Naive thymus-derived CD8-positive, alpha-beta T cell (primary cell): ENCODE measurements at places on chromosomes 16 and 17.
A peak's percentile ranks its signal among the peaks of the same experiment; 100 is the strongest.

GRCh38 chr17:75487351-75488070 lies 27.8 kb downstream of the CASKIN2 start:
- peak; percentile 70 for DNase-seq

GRCh38 chr17:45848405-45848804 lies 3.7 kb downstream of the SPPL2C start:
- no peak for DNase-seq

- DNase-seq, result no peak
These were observed 26.6 kb downstream of the IQCK start for GRCh38 chr16:19744670-19745069.

DNA sequence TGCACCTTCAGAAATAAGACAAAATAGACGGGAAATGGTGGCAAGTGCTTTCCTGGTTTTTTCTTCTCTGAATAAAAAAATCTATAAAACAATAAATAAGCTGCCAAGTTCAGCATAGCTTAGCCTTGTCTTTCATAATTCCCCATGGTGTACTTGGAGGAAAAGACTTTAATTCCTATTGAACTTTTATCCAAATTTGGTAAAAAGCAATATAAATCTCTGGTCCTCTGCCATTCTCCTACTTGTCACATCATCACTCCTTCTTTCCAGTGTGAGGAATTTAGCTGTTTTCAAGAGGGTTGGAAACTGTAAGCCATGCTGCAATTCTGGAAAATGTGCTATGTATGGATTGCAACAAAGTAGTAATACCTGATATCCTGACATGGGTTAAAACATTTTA lies 551.8 kb upstream of the KIF2B start:
- DNase-seq, result no peak

GRCh38 chr17:82876149-82876548 lies 36.3 kb upstream of the ZNF750 start:
- DNase-seq, result no peak

- no peak for DNase-seq
These were observed 178.8 kb downstream of the MAP2K6 start for GRCh38 chr17:69593351-69593715.

DNA sequence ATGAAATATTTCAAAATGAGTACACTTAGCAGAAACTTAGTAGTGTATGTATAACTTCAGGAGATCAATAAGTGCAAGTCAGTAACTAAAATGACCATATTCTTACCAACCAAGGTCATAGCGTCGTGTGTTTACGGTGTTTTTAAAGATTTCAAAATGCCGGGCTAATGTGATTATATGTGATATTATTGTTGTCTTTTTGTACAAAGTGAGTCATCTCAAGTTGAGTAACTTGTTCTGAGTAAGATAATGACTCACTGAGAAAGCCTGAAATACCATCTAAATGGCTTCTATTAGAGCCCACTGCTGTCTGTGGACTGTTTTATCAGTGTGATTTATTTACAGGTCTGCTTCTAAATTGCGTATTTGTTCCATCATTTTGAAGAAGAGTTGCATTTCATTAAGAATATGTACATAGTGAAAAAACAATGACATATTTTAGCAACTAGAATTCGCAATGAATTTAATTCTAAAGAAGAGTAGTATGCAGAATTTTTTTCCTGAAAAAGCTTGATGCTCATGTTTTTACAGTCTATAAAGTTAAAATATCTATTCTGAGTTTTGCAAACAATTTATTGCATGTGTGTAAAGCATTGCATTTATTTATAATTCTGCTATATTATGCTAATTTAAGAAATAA lies 12.7 kb downstream of the KRT12 start:
- DNase-seq, result no peak

GRCh38 chr17:50047488-50048126 lies 8.3 kb upstream of the ITGA3 start:
- no peak for DNase-seq

- no peak for DNase-seq
These were observed 1.3 kb downstream of the ERBB2 start for GRCh38 chr17:39701012-39701783.

- no peak for DNase-seq
These were observed 148.0 kb upstream of the TNRC6C start for GRCh38 chr17:77810536-77810935.

- DNase-seq, result no peak
These were observed 17.9 kb downstream of the CCDC57 start for GRCh38 chr17:82194765-82195164.

DNA sequence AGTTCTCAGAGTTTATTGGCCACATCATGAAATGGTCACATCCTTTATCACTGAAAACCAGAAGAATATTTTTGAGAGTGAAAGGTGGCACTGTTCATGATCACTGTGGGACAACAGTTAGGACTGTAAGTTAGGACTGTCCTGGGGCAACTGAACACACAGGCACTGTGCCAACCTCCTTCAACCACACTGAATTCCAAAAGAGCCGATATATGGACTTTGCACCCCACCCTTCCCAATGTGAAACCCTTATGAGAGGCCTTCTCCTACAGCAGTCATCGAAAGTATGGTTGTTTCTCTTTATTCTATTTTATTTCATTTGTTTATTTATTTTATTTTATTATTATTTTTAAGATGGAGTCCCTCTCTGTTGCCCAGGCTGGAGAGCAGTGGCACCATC lies 353.5 kb downstream of the TOX3 start:
- no peak for DNase-seq

GRCh38 chr17:63931981-63932561 lies at the start of gene CD79B:
Gene CD79B (minus strand): TSS chr17:63932331. CDS start chr17:63932261, 70 bp downstream.
- DNase-seq, result peak; percentile 11

GRCh38 chr16:80015566-80015965 lies 415.0 kb upstream of the MAF start:
- no peak for DNase-seq

DNA sequence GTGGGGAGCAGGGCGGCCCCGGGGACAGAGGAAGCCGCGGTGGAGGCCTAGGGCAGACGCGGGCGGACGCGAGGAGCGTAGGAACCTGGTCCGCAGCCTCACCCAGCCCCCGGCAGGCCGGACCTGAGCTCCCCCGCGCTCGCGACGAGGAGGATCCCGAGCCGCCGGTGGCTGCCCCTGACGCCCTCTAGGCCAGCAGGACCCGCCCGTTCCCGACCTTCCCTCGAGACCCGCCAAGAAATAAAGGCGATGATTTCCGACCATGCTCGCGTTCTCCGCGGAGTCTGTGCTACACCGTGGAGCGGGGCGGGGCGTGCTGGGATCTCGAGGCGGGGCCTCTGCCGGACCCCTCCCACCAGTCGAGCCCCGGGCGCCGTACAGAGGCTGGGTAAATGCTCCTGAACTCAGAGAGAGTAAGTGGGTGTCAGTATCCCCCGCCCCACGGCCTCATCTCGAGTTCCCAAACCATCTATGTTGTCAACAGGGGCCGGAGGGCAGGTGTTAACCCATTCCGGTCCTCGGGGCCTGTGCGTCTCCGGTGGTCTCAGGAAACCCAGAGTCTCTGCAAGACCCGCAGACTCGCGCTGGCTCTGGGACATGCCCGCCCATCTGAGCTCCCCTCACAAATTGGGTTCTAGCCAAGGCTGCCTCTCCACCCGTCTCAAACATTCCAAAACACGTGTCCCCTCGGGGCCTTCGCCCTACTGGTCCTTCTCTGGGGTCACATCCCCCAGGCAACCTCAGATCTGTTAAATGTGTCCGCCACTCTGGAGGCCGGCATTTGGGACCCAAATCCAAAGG lies 13.7 kb downstream of the SYCE1L start:
- DNase-seq, result peak; percentile 75

DNA sequence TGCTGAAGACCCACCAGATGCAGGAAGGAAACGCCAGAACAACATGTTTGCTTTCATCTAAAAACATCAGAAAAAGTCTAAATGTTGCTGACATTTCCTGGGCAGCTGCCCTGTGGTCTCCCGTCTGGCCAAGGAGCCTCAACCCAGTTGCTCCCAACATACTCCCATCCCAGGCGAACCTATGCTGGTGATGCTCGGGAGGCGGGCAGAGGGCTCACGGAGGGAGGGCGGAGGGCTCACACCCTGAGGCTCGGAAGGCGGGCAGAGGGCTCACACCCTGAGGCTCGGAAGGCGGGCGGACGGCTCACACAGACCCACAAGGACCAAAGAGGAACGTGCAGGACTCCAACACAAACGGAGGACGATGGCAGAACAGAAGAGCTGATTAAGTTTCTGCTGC lies 135.4 kb downstream of the ANKRD11 start:
- no peak for DNase-seq

- no peak for DNase-seq
These were observed 22.3 kb downstream of the MAP3K14 start for GRCh38 chr17:45294506-45294905.
